Uterine smooth muscle cell (primary cell): ENCODE measurements at places on chromosomes 11 and 22. TPM values are rescaled to one million over a fixed set of nuclear protein-coding genes. Genes with fewer than 3 reads are reported as not detected.

OR52N4 gene
- not detected in 2 replicates for total RNA-seq

BTBD18 gene
- total RNA-seq: not detected in 2 replicates

HEPHL1 gene
- 0.11 TPM in 1 of 2 replicates, not detected in the other for total RNA-seq

ZNF70 gene
- 3.0 and 4.7 TPM in 2 replicates for total RNA-seq

CYB5R3 gene
- total RNA-seq: 46.8 and 59.0 TPM in 2 replicates

CCDC86 gene
- total RNA-seq: 10.6 and 15.8 TPM in 2 replicates

MUC5B gene
- not detected in 2 replicates for total RNA-seq

NRXN2 gene
- total RNA-seq: 0.55 and 1.5 TPM in 2 replicates

IFITM10 gene
- total RNA-seq: 0.89 and 1.5 TPM in 2 replicates

GLB1L2 gene
- 0.37 and 0.44 TPM in 2 replicates for total RNA-seq
